ENCODE measurements at places on chromosomes 3 and 15.

- no peak for DNase-seq
Observed at GRCh38 chr15:48546296-48546695, 99.2 kb downstream of the FBN1 start.

DNA sequence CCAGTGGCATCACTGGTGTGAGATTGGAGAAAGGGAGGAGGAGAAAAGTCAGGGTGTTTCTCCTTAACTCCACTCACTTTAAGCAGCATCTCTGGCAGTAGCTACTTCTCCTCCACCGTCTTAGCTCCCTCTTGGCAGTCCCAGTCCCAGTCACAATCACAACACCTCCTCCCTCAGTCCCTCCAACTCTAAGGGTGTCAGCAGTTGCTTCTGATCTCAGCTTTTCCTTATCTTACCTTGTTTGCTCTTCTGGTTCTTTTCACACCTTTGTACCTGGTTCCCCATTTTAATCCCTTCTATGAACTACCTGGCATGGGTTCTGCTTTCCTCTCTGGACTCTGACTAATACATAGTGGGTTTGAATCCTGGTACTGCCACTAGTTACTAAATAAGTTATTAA is 188.3 kb upstream of the CTDSPL start:
- DNase-seq = no peak

- no peak for DNase-seq
Observed at GRCh38 chr15:62868507-62868906, 174.0 kb upstream of the TPM1 start.

DNA sequence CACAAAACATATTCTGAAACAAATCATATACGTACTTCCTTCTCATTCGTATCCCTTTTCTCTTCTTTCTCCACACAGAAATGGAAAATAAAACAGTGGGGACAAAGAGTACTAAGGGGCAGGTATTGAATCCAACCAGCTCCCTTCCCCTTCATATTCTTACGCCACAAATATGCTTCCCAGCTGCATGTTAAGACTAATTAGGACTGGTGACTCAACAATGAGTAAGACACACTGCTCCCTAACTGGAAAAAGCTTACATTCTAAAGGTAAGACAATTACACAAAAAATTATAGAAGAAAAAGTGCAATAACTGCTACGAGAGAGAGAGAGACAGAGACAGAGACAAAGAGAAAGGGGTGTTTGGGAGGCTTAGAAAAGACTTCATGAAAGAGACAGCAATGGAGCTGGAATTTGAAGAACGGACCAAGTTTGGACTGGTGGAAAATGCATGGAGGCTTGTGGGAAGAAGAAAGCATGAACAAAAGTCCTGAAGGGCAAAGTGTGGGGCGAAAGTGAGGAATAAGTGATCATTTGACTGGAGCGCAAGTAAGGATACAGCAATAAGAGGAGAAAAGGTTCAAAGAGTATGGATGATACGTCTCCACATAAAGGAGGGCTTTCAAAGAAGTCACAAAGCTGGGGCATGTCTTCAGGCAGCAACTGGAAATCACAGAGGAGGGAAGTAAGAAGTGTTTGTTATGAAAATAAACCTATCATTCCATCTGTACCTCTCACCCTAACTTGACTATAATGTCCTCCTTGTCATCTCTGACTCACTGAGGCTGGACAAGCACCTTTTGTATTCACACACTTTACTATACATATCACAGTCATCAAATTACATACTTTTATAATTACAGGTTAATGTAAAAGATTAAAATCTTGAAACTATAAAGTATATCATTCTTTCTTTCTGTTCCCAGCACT is 49.2 kb downstream of the RYK start:
- no peak for DNase-seq

DNA sequence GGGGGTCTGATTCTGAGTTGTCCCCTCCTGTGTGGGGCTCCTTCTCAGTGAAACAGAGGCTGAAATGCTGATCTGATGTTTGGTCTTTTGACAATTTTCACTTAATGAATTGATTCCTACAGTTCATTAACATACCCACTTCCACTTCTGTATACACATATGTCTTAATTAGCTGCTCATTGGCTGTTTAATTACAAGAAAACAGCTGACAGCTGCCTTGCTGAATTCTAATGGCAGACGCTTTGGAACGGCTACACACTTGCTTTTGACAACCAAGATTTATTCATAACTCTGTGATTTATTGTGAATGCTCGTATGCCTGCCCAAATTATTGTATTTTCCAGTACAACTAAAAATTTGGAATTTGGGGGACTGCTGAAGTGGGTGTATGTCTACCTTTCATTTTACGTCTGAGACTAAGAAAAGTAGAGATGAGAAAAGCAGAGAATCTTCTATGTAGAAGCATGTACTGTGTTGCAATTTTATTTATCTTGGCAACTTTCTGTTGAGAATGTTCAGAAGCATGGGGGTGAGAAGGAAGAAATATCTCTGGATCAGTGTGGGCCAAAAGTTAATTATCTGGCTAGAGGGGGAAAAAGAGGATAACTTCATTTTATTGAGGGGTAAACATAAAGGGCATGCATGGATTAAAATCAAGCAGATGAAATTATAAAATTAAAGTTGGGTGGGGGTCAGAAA is 46.5 kb upstream of the ICE2 start:
- no peak for DNase-seq

GRCh38 chr15:101242160-101242998 is 9.5 kb downstream of the CHSY1 start:
- no peak for DNase-seq

DNA sequence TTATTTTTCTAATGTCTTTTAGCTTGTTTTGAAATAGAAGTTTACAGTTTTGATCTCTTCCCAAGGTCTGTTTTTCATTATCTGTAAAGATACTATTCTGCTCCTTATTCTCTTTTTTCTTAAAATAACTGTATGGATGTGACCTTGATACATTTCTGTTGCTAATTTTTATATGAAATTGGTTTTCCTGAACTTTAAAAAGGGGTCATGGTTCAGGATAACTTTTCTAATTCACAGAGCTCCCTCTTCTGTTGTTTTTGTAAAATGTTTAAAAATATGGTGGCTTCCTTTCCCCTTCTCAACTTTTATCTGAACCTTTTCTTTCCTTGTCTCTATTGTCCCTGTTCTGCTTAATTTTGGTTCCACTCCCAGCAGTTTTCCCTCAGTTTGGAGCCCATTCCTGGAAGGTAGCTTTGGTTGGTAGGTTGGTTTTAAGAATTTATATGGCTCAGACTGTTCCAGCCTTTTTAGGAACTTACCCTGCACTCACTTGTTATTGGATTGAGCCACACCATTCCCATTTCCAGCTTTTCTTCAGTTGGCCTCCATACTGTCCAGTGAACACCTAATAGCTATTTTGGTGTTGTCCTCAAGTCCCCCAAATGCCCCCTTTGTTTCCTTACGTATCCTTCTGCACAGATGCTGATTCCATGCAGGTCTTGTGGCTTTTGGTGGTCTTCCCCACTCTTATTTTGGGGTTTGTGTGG is 70.3 kb downstream of the SLMAP start:
- no peak for DNase-seq
